ENCODE measurements at places on chromosomes 16 and 17.
A peak's percentile ranks its signal among the peaks of the same experiment; 100 is the strongest.

DNA sequence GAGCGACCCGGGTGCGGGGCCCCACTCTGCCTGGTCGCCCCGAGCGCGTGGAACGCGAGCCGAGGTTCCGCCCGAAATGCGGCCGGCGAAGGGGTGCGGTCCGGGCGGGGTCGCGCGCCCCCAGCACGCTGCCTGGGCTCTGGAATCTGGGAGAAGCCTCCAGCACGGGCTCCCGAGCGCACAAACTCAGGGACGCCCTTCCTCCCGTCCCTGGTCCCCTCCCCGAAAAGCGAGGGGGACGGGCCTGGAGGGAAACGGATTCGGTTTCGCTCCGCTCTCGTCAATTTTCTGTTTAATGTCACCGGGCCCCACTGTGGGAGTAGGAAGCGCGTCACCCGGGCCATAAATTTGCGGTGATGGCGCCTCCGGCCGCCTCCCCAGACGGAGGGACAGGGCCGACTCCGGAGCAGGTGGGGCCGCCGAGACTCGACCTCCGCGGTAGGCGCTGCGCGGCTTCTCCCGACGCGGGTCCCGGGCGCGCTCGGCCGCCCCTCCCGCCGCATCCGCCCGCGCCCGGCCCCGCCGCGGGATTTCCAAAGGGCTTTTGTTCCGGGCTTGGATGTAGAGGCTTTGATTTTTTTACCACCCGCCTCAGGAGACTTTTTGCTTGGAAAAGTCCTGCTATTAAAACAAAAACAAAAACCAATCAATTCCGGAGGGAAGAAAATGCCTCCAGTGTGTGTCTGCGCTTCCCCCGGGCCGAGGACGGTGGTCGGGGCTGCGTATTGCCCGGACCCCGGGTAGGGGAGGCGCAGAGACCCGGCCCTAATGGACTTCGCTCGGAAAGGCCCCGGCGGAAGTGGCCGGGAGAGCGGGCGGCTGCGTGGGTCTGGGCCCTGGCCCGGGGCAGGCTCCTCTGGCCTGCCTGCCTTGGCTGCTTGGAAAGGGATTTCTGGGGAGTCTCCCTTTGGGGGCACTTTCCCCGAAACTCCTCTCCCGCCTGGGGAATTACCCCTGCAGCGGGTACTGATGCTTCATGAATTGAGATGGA lies 7.9 kb upstream of the BAHCC1 start:
- DNase-seq = peak; percentile 70

DNA sequence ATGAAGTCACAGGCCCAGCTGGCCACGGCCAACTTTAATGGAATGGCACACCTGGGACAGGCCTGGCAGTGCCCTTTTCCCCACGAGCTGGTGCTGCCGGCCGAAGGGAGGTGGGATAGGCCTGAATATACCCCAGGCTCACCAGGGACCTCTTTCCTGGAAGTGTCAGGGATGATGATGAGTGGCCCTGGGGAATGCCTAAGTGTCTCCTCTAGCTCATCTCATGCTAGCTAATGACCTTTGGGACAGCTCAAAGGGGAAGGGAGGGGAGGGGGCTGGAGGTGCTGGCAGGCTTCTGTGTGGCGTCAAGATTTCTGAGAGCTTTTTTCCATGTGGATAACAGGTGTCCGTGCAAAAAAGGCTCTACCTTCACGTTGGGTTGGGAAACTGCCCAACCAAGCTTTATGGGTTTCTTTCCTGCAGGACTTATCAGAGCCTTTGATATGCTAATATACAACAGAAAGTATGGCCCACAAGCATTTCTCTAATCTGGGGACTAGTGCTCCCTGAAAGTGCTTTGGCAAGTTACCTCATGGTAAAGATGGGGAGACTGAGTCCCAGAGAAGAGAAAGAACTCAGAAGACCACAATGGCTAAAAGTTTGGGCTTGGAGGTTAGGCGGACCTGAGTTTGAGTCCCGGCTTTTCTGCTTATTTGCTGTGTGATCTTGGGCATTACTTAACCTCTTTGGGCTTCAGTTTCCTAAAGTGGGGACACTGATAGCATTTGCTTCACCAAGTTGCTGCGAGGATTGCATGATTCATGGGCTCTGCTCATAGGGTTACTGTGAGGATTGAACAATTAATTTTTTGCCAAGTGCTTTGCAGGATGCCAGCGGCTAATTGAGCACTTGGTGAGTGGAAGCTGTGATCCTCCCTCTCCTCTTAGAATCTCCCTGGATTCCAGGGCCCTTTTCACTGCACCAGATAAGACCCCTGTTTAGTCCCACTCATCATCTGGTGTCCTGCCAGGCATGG lies 14.0 kb downstream of the ADGRG1 start:
- no peak for DNase-seq

- DNase-seq = no peak
Observed at GRCh38 chr17:79801156-79802038, 4.5 kb upstream of the CBX8 start.

GRCh38 chr17:57210224-57210553 lies 46.1 kb upstream of the MSI2 start:
- no peak for DNase-seq

DNA sequence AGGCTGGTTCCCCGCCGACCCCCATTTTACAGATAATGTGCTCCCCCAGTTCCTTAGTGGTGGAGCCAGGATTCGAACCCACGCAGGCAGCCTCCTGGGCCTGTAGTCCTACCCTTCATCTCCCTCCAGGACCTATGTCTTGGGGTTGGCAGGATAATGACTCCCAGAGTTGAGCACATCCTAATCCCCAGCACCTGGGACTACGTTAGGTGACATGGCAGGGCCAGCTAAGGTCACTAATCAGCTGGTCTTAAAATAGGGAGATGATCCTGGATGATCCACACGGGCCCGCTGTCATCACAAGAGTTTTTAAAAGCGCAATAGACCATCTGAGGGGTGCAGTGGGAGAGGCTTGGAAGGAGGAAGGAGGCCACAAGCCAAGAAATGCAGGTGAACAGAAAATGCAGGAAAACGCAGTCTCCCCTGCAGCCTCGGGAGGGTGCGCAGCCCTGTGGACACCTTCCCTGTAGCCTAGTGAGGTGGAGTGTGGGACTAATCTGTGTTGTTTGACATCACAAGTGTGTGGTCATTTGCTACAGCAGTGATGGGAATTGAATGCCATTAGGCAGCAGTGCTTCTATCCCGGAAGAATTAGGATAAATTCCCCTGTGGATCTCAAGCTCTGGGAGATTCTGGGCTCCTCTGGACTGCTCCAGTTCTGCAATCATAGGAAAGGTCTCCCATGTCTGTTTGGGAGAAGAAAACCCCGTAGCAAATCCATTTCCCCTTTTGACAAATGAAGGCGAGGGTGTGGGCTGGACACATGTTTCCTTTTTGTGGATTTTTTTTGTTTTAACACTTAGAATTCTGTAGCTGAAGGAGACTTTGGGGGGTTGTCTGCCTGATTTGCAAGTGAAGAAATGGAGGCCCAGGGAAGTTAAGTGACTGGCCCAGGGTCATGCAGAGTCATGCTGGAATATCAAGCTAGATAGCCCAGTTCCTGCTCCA lies 297.7 kb downstream of the SEC14L1 start:
- DNase-seq = peak; percentile 23

GRCh38 chr16:79664407-79664806 lies 63.9 kb upstream of the MAF start:
- no peak for DNase-seq

DNA sequence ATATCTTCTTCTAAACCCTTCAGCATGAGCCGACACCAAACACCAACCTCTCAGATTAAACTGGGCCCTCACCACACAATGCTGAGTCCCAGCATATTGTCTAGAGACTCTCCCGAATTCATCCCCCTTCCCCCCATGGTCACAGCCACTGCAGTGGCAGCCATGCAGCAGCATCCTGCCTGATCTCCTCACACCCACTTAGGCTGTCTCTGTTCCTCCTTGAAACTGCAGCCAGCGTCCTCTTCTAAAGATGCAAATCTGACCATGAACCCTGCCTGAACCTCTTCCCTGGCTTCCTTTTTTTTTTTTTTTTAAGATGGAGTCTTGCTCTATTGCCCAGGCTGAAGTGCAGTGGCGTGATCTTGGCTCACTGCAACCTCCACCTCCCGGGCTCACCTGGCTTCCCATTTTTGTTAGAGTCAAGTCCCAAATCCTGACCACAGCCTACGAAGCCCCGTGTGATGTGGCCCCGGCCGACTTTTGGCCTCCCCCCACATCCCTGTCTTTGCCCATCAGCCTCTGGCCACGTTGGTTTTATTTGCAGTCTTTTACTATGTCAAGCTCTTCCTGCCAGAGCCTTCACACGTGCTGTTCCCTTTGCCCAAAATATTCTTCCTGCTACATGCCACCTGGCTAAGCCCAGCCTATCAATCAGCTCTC lies 2.8 kb downstream of the FA2H start:
- no peak for DNase-seq

DNA sequence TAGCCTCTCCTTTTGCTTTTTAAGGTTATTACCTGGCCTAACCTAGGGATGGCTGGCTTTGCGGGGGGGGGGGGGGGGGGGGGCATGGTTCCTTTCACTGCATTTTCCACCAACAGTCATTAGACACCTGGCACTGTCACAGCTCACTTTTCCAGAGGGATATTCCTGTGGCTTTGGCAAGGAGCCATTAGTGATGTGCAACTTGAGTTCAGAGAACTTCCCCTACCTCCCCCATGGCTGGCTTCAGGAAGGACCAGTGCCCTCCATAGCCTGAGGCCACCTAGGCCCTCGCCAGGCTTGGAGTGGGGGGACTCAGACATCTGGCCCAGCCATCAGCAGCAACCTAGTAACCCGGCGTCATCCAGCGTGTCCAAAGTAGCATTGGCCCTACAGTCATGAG lies 234.6 kb downstream of the CPPED1 start:
- DNase-seq = no peak

- no peak for DNase-seq
Observed at GRCh38 chr16:35140293-35140986, 1681.0 kb downstream of the TP53TG3F start.

- peak; percentile 25 for DNase-seq
Observed at GRCh38 chr17:40538019-40538935, 27.0 kb downstream of the CCR7 start.

GRCh38 chr16:3454631-3455147 lies 11.2 kb downstream of the NAA60 start:
- DNase-seq = peak; percentile 17

DNA sequence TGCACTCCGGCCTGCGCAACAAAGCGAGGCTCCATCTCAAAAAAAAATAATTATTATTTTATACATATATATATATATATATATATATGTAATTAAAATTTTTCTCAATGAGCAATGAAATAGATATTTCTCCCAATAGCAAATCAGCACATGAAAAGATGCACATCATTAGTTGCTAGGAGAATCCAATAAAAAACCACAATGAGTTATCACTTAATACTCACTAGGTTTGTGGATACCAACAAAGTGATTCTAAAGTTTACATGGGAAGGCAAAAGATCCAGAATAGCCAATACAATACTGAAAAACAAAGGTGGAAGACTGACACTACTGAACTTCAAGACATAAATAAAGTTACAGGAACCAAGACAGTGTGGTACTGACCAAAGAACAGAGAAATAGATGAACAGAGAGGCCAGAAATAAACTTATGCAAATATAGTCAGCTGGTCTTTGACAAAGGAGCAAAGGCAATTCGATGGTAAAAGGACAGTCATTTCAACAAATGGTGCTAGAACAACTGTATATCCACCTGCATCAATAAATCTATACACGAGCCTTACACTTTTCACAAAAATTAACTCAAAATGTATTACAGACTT lies 13.6 kb downstream of the SMG6 start:
- no peak for DNase-seq

DNA sequence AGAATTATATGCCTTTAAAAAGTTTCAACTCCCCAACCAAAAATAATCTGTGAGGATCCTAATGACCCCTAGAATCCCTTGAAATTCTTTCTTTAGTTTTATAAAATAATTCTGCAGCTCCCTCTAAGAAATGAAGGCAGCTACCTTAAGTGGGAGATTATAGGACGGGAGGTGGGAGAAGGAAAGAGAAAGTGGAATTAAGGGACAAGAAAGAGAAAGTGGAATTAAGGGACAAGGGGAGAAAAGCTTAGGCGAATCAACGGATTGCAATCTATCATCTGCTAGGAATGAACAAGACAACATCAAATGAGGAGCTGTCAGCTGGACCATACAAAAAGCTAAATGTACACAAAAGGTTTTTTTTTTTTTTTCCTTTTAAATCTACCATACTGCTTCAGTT lies 262.0 kb downstream of the ZFHX3 start:
- no peak for DNase-seq

DNA sequence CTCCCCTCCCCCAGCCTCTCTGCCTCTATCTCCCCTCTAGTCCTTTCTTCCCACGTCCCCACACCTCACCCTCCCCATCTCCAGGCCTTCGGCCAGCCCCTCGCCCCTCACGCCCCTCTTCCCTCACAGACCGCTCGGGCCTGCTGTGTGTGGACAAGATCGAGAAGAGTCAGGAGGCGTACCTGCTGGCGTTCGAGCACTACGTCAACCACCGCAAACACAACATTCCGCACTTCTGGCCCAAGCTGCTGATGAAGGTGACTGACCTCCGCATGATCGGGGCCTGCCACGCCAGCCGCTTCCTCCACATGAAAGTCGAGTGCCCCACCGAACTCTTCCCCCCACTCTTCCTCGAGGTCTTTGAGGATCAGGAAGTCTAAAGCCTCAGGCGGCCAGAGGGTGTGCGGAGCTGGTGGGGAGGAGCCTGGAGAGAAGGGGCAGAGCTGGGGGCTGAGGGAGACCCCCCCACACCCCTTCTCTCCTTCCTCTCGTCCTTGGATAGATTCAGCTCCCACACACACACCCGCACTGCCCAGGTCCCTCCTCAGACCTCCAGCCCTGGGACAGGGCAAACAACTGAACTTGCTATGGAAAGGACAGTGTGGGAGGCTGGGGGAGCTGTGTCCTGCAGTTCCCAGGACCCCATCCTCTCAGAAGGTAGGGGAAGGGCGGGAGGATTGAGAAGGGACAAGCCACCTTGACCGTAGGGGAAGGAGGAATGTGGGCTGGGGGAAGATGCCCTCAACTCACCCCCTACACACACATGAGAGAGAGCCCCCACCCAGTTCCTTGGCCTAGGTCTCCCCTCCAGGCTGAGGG lies 11.1 kb downstream of the NR1D1 start:
- no peak for DNase-seq

DNA sequence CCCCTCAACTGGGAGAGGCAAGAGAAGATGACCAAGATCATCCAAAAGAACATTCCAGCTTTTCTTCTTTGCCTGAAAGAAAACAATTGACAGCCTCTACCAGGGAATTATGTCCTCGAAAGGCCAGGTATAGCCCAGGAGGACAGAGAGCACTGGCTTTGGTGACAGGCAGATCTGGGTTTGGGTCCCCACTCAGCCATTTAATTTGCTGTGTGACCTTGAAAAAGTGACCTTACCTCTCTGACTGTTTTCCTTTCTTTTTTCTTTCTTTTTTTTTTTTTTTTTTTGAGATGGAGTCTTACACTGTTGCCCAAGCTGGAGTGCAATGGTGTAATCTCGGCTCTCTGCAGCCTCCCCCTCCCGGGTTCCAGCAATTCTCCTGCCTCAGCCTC lies 27.7 kb upstream of the KIFC3 start:
- DNase-seq = no peak

- no peak for DNase-seq
Observed at GRCh38 chr16:58428621-58429542, 36.6 kb downstream of the GINS3 start.

- DNase-seq = no peak
Observed at GRCh38 chr16:57579361-57579665, 36.9 kb downstream of the ADGRG5 start.

GRCh38 chr16:4381072-4381934 lies 9.7 kb downstream of the VASN start:
- no peak for DNase-seq

- DNase-seq = peak; percentile 84
Observed at GRCh38 chr16:57591086-57591869, 37.2 kb upstream of the ADGRG1 start.

All from stimulated activated CD8-positive, alpha-beta memory T cell treated with anti-CD3 and anti-CD28 coated beads, Interleukin-4, amount 100 ng/mL, for 48 hours (primary cell).